Left ventricle myocardium superior (tissue), 1 donor: ENCODE measurements at places on chromosomes 16 and 17.

DNA sequence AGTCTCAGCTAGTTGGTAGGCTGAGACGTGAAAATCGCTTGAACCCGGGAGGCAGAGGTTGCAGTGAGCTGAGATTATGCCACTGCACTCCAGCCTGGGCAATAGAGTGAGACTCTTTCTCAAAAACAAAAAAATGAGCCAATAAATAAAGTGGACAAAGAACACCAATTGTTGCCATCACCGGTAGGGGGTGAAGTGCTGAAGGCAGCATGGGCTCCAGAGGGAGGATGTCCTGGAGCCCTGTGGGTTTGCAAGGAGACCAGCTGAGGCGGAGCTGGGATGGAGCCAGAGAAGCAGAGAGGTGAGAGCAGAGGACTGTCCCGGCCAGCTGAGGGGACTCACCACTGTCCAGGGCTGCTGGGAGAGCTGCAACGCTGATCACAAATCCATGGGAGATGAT is 13.8 kb downstream of the CHST6 start:
- no peak for DNase-seq

DNA sequence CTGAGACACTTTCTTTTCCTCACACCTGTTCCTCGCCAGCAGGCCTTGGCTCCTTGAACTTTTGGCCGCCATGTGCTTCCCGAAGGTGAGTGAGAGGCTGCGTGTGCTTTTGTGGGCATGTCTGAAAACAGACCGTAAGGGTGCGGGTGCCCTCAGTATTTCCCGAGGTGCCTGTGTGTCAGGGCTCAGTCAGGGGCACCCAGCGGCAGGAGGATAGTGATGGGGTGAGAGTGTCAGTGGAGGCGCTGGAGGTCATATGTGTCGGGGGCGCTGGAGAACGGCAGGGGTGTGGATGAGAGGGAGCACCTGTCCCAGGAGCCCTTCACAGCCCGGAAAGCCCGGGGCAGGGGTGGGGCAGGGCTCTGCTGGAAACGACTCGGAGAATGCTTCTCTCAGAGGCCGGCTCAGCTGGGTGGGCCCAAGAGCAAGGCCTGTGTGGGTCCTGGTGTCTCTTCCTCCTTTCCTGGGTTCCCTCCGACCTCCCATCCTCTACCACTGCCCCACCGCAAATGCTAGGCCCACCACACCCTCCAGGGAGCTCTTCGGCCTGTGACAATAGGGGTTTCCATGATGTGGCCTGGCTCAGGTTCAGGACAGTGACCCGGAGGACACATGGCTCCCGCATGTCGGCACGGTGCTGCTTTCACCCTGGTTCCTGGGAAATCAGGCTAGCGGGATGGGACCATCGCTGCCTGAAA is 451 bp downstream of the IL32 start:
- DNase-seq, result no peak

DNA sequence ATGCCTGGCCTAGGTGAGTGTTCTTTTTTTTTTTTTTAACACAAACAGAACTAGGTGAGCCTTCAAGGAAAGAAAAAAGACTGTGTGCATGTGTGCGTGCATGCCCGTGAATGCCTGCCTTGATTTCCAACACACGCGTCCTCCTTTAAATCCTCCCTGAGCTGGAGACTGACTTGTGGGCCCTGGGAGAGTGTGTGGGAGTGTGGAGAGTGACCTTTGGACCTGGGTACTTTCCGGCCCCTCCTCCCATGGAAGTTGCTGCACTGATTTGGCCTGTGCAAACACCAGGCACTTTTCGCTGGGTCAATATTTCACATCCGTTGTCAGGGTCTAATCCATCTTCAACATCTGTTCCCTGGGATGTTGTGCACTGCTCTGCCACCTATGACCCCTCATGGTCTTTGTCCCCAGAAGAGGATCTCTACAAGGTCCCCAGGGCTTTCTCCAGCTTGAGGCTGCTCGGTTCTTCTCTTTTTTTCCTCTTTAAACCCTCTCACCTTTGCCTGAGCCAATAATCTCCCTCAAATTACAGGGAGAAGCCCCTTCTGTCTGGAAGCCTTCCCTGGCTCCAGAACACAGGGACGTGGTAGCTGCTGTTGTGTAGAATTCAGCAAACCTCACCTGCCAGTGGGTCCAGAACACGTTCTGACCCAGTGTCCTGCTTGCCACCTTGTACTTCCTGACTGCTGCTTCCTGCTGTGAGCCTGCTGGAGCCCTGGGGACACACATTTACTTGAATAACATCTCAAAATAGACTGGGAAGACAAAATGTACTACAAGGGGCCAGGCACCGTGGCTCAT is 20.8 kb upstream of the ATP5MC1 start:
- DNase-seq, result peak; percentile 56

DNA sequence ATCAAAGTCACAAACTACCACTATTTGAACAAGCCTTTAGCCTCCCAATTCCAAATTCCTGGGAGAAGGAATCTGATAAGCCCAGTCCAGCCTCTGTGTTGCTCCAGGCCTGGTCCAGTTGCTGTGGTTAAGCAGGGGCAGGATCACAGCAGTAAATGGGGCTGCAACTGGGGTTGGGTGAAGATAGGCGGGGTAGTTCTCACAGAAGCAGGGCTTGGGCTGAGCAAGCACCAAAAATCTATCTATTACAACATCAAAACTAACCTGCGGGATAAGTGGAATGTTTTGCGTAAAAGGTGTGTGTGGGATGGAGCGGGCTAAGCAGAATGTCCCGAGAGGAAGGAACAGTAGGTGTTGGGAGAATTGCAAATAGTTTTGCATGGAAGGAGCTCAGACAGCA is 23.0 kb upstream of the RNF135 start:
- DNase-seq, result no peak

- peak; percentile 74 for DNase-seq
Measured at GRCh38 chr17:13931800-13932460, 137.4 kb upstream of the COX10 start.

DNA sequence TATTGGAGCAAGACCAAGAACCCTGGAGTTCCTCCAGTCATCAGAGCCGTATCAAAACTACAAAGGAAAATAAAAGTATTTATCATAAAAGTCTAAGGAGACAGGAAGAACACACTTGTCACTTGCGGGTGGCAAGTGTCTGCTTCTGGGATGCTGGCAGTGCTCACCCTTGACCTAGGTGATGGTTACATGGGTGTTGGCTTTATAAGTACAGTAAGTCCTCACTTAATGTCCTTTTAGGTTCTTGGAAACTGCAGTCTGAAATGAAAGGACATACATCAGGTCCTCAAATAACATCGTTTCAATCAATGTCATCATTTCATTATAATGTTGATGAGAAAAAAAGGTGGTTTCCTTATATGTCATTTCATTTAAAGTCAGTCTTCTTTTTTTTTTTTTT is 3.0 kb upstream of the AIPL1 start:
- DNase-seq, result no peak

DNA sequence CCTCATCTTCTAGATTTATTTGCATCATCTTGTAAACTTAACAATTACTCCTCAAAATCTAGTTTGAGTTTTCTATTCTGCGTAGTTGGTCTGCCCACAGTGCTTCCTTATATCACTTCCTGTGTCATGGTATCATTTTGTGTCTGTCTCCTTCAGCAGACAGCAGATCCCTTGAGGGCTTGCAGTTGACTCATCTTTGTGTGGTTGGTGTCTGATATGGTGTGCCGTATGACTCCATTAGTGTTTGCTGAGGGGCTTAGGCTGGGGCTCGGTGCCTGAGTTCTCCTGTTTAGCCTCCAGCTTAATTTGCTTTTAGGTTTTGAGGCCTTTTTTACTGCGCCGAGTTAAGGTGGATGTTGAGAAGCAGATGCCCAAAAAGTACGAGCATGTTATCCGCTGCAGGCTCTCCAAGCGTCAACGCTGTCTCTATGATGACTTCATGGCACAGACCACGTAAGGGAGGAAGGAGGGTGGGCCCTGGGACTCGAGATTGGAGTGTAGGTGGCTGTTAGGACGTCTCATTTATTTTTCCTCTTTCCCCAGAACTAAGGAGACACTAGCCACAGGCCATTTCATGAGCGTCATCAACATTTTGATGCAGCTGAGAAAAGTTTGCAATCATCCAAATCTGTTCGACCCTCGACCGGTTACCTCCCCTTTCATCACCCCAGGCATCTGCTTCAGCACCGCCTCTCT is 16.9 kb downstream of the SRCAP start:
- no peak for DNase-seq

DNA sequence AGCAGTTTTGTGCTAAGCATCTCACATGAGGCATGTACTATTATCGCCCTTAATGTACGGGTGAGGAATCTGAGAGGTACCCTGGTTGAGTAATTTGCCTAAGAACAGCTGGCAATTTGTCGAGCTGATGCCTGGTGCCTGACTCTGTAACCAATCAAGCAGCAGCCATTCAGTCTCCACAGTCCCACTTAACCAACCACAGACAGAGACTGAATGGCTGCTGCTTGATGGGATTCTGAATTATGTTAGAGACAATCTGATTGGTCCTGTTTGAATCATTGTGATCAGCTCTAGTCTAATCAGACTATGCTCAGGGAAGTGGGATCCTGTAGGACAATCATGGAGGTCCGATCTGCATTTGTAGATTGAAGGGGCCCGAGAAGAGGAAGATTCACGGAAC is 447.0 kb downstream of the SHISA9 start:
- DNase-seq, result no peak
